ENCODE measurements at places on chromosomes 11 and 22.
A peak's percentile ranks its signal among the peaks of the same experiment; 100 is the strongest.

- DNase-seq, result peak; percentile 95
Measured at GRCh38 chr22:19643448-19644313, 70.6 kb upstream of the SEPTIN5 start.

DNA sequence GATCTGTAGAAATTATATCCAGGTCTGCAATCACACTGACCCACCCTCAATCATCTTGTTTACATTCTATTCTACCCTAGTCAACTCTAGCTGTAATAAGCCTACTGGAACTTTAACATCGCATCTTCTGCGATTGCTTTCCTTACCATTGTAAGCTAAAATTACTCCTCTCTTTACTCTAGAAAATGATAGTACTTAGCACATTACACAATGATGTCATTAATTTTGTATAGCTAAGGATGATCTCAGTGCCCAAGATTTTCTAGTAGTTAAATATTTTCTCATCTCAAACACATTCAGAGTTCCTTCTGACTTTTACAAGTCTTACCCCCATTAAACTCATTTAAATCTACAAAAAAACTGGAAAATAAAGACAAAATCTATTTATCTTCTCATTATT is 39.6 kb upstream of the CTSC start:
- no peak for DNase-seq

DNA sequence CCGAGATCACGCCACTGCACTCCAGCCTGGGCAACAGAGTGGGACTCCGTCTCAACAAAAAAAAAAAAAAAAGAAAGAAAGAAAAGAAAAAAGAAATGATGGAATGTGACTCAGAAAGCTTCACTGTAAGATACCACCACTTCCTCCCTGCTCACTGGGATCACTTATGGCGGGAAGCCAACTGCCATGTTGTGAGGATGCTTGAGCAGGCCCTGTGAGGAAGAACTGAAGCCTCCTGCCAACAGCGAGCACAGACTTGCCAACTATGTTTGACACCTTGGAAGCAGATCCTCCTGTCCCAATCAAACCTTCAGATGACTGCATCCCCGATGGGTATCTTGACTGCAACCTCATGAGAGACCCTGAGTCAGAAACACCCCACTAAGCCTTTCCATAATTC is 8.3 kb downstream of the SEC14L6 start:
- no peak for DNase-seq

GRCh38 chr11:107999759-108000455 is 8.8 kb upstream of the CUL5 start:
- peak; percentile 64 for DNase-seq

GRCh38 chr11:109425554-109425953 is 3.6 kb downstream of the C11orf87 start:
- DNase-seq, result no peak

GRCh38 chr22:32680277-32680676 is 121.2 kb upstream of the TIMP3 start:
- no peak for DNase-seq

DNA sequence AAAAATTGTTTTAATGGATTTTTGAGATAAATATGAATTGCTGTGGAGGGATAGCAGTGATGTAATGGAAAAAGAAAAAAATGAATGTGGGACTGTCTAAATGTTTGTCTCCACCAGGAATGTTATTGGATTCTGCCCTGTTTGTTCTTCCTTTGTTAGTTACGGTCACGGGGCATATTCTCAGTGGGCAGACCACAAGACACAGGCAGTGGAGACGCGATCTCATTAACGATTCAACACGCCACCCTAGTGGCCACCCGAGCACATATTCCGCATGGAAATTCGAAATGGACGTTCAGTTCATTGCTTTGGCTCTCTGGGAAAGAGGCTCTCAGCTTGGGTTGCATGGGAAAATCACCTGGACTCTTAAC is 151.8 kb upstream of the TTC12 start:
- DNase-seq, result no peak

- DNase-seq, result no peak
Measured at GRCh38 chr22:21568347-21569075, 997 bp downstream of the UBE2L3 start.
